ENCODE measurements at places on chromosomes 4 and X.

DNA sequence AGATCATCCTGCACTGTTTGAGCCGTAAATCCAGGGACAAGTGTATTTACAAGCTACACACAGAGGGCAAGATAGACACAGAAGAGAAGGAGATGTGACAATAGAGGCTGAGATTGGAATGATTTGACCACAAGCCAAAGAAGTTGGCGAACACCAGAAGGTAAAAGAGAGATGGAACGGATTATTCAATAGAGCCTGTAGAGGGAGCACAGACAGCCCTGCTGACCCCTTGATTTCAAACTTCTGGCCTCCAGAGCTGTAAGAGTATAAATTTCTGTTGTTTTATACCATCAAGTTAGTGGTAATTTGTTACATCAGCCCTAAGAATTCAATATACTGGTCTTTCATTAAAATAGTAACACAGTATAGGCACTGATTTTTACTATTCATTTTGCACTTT is 447.8 kb downstream of the FAT4 start:
- DNase-seq: no peak

DNA sequence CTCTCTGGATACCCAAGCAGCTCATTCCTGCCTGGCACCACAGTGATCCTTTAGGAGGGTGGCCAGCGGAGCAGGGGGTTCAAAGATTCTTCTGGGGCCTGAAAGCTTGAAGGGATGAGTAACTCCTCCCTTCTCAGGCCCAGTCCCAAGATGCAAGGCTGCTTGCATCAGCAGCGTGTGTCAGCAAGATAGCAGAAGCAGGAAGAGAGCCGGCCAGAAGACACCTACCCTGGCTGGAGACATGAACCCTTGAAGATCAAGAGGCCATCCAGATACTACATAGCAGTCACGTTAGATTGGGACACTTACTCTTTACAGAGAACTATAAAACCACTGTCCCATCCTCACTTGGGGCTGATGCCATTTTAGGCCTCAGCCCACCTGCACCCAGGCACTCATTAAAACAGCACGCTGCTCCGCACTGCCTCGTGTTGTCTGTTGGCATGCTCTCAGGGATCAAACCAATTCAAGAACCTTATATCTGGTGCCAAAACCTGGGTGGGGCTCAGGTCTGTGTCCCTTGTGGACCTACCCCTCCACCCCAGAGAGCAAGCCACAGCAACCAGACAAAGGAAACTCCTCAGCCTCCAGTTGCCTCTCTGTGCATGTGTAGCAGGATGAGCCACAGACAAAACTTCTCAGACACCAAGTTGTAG is 6.5 kb downstream of the UGT2B17 start:
- no peak for DNase-seq

DNA sequence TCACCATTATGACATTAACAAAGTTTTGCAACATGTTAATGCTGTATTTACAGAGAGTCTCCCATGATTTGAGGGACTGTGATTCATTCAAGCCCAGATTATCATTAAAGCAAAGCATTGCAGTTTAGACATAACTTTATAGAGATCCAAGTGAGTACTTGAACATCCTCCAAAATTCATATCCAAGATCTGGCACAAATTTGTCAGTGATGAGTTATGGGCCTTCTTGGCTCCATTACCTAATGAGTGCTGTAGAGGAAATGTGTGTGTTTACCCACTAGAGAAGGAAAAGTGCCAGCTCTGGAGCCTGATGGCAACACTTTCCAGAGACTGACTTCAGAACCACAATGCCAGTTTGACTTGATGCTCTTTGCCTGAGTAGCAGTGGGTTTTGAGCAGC is 432.3 kb downstream of the GALNTL6 start:
- DNase-seq: no peak

GRCh38 chr4:90246816-90247215 is 119.6 kb downstream of the CCSER1 start:
- DNase-seq: no peak

DNA sequence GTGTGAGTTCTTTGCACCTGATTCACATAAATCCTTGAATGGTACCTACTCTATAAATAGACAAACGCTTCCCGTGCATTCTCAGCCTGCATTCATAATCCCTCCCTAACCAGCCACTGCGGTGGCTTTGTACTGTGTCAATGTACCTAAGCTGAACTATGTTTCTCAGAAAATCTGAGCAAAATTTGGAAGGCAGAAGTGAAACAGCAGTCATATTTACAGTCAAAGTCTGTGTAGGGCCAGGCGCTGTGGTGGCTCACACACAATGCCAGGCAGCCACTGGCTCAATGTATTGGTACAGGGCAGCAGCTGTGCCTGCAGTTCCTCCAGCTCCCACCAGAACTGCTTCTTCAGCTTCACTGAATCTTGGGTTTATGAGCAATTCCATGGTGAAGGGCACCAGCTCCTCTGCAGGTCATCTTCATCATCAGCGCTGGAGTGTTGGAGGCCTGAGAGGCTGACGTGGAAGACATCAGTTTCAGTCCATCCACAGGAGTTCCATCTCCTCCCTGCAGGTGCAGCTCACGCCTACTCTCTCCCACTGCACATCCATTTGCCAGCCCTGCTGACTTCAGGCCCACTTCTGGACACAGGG is 32.3 kb upstream of the IRF2 start:
- no peak for DNase-seq

DNA sequence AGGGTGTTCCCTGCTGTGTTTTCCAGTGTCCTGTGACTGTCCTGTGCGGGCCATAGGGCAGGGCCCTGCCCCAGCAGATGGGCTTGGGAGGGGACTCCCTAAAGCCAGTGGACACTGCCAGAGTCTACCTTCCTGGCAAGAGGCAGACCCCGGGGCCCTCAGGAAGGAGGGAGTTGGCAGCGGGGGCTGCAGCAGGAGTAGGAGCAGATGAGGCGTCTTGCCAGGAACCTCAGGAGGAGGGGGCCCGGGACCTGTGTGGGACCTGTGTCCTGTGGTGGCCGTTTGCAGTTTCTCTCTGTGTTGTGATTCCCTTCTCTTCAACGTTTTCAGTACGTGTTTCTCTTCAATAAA is 3.8 kb downstream of the PNMA3 start:
- no peak for DNase-seq

DNA sequence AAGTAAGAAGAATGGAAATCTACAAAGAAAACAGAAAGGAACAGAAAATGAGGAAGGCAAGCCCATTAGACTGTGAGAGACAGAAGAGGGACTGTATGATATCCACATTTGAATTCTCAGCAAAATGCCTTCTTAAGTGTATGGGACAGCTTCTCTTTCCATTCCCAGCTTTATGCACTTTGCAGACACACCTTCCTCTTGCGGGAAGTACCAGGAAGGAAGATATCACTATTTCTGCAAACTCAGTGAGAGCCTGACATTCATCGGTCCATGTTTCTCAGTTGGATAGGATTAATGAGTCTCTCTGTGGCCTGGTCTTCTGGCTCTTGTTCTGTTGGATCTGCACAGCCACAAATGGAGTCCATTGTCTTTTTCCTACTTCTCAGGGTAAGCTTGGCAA is 31.6 kb upstream of the DHX15 start:
- DNase-seq: no peak

DNA sequence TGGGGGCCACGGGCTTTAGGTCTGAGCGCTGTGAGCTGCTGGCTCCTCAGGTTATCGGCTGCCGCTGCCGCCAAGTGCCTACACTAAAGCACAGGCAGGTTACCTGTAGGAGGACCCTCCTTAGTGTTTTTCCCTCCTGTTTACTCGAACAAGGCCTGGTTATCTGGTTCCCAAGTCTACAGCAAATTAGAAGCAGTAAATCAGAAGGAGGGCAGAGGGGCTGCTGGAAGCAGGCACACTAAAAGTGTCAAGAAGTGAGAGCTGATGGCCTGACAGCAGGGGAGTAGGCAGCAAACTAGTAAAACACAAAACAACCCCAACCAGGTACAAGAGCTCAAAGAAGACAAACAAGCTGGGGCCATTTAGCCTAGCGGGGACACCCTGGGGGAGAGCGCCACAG is 125.0 kb upstream of the PJA1 start:
- DNase-seq: no peak

DNA sequence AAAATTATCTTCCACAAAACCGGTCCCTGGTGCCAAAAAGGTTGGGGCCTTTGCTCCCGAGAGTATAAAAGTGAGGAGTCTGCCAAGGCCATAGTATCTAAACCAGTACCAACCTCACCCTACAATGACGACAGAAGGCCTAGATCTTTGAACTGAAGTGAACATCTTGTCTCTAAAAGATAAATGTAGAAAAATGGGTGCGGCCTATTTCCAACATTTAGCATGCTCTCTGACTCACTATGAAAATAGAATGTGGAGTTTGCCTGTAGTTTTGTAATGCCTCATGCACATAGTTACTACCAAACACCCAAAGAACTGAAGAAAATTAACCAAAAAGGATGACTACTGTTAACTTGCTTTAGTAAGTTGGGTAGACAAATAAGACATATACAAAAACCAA is 218.4 kb downstream of the SLITRK2 start:
- DNase-seq: no peak

Measured in right hindlimb (tissue), 1 donor.